ENCODE measurements at places on chromosomes 1 and 21. TPM values are rescaled to one million over a fixed set of nuclear protein-coding genes. Genes with fewer than 3 reads are reported as not detected.
A peak's percentile ranks its signal among the peaks of the same experiment; 100 is the strongest.

DNA sequence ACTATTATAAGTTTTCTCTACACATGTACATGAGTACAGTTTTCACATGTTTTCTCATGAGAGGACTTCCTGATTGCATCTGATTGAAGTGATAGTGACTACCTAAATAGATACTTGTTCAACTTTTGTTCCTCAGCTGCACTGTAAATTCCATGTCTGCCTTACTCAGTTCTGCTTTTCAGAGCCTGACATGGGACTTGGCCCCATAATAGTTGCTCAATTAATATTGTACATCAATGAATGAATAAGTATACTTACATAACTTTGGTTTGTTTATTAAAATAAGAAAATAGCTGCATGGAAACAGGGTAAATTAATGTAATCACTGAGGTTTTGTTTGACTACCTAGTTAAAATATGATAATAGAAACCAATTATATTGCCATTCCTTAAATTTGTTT lies 78.7 kb downstream of the HMCN1 start:
- no peak for DNase-seq

DNA sequence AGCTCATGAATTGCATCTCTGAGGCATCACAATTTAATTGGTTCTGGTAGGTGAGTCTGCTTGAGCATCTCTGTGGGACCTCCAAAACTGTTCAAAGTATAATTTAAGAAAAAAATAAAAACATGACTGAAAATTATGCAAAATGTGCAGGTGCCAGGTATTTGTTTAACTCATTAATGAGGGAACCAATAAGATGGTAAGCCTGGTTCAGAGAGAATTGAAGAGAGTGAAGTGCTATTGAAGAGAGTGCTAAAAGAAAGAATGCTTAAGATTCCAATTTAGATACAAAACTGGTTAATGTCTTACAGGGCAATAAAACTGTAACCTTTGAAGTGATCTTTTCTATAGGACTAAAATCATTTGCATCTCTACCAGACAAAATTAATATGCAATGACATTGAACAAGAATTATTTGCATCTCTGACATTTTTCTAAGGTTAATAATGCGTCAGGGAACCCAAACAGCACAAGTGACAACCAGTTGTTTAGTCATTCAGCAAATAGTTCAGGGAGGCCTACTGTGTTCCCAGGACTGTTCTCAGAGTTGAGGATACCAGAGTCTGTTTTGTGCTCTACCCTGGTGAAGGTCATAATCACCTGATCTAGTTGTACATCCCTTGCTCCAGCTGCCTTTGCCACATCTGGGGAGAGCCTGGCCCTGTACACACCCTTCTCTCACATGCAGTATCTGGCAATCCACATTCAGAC lies 183.5 kb downstream of the PATJ start:
- DNase-seq, result no peak

TRIM45 gene
- 18.7 TPM for polyA plus RNA-seq

DNA sequence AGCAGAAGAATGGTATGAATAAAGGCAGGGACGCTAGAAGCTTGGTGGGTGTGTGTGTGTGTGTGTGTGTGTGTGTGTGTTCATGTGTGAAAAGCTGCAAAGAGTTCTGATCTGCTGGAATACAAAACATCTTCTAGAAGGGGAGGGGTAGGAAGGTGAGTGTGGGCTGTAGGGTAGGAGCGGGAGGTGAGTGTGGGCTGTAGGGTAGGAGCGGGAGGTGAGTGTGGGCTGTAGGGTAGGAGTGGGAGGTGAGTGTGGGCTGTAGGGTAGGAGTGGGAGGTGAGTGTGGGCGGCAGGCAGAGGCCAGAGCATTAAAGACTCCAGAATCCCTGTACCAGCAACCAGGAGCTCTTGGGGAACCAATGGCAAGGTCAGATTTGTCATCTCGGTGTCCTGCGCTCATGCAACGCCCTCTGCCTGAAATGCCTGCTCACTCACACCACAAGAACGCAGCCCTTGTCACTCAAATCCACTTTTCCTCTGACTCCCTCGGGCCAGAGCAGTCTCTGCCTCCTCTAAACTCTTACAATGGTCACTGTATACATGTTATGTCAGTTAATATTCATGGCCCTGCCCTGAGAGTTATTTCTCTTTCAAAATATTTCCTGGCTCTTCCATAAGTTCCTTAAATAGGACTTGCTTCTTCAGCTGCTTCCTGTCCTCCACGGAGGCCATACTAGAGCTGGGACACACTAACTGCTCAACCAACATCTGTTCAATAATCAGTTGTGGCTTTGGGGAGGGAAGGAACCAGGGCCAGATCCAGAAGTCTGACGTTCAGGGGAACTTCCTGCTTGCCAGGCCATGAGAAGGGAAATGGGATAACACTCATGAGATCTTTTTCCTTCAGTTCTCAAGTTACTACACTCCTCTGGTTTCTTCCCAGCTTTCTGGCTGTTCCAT lies 53.6 kb upstream of the ZNF644 start:
- no peak for DNase-seq

S100B gene
- 3.0 TPM for polyA plus RNA-seq

AK5 gene
- 0.47 TPM for polyA plus RNA-seq

COL16A1 gene
- 132 TPM for polyA plus RNA-seq

DNA sequence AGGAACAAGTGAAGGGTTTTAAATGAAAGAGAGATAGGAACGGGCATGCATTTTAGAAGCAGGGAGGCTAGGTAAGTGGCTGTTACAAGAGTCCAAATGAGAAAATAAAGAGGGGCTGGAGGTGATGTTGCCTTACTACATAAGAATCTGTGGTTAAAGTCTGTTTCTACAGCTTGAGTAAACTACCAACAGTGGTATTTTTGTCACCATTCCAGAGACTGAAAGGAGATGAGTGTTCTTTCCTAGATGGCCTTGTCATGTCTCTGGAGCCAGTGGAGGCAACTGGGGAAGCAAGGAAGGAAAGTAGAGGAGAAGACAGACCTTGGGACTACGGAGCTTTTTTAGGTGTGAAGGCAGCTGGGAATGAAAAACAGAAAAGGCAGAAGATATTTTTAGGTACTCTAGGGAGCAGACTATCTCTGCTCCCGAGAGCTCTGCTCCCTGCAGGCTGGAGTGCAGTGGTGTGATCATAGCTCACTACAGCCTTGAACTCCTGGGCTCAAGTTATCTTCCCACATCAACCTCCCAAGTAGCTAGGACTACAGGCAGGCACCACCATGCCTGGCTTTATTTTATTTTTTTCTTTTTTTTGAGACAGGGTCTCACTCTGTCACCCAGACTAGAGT lies 12.2 kb downstream of the HDAC1 start:
- DNase-seq, result no peak

PTCH2 gene
- 5.8 TPM for polyA plus RNA-seq

DNA sequence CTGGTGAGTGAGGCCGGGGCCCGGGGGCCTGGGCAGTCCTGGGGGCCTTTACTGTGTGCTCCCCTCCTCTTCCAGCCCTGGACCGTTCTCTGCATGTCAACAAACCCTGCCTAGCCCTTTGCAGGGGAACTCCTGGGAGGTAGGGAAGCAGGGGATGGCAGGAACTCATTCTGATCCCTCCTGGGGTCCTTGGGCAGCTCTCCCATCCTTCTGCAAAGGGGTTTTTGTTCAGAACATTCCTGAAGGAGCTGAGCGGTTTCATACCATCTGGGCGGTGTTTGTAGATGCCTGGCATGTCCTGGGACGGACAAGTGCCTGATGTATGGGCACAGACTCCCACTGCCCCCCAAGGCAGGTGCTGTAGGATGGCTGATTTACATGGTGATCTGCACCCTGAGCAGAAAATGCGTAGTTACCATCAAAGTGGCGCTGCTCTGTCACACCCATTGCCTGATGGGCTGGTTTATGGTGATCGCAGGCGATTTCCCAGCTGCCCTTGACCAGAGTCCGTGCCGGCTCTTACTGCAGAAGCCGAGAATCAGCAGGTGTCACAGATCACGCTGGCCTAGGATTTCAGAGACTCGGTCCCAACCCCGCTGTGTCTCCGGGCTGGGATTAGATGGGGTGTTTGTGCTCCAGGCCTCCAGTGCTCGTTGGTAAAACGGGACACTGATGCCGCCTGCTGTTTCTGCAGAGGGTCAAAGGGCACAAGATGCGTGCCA lies 71.6 kb upstream of the TRAPPC10 start:
- no peak for DNase-seq

GRCh38 chr1:11802973-11803885 lies 2.5 kb downstream of the MTHFR start:
- peak; percentile 89 for DNase-seq

DNA sequence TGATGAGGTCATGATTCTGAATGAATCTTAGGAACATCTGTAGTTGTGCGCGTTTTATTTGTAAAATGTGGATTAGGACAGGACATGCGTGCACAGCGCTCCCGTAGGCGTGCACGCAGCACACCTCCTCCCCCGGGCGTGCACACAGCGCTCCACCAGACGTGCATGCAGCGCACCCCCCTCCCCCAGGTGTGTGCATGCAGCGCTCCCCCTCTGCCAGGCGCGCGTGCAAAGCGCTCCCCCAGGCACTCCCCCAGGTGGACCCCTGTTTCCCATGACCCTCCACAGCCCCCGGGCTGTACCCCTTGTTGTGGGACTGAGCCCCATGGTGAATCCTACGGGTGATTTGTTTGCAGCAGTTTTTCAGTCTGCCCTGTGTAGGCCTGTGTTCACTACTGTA lies 61.6 kb downstream of the S100B start:
- DNase-seq, result no peak

GRCh38 chr1:168179438-168180147 lies 831 bp downstream of the TIPRL start:
- peak; percentile 12 for DNase-seq

CRABP2 gene
- polyA plus RNA-seq, result 74.4 TPM

ARMH1 gene
- 7.7 TPM for polyA plus RNA-seq

GRCh38 chr1:93365813-93366212 lies 20.1 kb downstream of the DR1 start:
- DNase-seq, result no peak

DPM3 gene
- polyA plus RNA-seq, result 22.7 TPM

CD2 gene
- polyA plus RNA-seq, result 0.50 TPM

GRCh38 chr1:159974350-159974965 lies 20.4 kb upstream of the SLAMF9 start:
- DNase-seq, result no peak

SERBP1 gene
- polyA plus RNA-seq, result 306 TPM

All from right lung (tissue), 10 donors.